Cortex of kidney (tissue), 1 donor: ENCODE measurements at places on chromosomes 12 and 14.

DNA sequence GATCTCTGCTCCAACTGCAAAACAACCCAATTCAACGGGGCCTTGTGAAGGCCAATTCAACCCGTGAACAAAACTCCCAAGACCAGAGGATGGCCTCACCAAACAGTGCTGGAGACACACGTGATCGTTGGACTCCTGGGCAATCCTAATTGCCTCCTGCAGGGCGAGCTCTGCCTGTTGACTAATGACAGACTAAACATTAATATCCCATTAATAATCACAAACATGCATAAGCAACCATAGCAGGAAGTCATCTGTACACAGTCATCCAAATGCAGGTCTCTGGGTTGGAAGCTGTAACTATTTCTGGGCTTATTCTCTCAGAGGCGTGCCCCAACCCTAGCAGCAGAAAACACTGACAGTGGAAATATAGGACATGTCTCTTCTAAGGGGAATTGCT is 21.0 kb downstream of the ANAPC5 start:
- no peak for DNase-seq

- no peak for DNase-seq
Observed at GRCh38 chr14:79395061-79395460, 816.2 kb downstream of the DIO2 start.

DNA sequence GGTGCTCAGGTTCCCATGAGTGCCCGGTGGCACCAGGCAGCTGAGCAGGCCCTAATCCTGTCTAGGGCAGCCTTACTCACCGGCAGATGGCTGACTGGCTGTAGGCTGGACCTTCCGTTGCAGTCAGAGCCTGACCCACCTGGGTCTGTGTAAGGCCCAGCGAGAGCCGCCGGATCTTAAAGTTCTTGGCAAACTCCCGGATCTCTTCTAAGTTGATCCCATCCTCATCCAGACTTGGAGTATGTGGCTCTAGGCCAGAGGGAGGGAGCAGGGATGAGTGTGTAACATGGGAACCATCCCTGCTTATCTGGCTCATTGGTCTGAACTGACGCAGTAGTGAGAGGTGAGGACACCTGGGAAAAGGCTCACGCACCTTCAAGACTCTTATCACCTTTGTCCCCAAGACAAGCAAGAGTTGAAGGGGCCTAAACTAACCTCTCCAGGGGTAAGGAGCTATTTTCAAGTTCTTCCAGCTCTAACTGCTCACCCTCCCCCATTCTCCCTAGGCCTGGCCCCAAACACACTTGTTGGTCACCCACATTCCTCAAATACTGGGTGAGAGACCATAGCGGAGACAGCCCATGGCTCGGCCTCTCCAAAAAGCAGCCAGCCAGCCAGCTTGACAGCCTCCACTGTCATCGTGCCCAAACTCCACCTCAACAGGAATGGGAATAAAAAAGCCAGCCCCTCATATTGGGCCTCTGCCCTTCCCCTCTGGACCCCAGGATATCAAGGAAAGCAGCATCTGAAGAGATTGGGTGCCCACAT is 18.8 kb upstream of the TFCP2 start:
- no peak for DNase-seq

- no peak for DNase-seq
Observed at GRCh38 chr14:91229743-91230200, 14.7 kb downstream of the GPR68 start.
